ENCODE measurements at places on chromosomes 16 and 17. TPM values are rescaled to one million over a fixed set of nuclear protein-coding genes. Genes with fewer than 3 reads are reported as not detected.

Gene MT4
- not detected for polyA plus RNA-seq

Gene TBC1D28
- not detected for polyA plus RNA-seq

Gene NDE1
- polyA plus RNA-seq: 58.2 TPM

Gene SEZ6
- polyA plus RNA-seq: 1.2 TPM

Gene OR1E2
- polyA plus RNA-seq: not detected

Gene UMOD
- 0.35 TPM for polyA plus RNA-seq

Gene SEPTIN12
- not detected for polyA plus RNA-seq

Gene GAS2L2
- 0.23 TPM for polyA plus RNA-seq

- DNase-seq: no peak
These were observed 33.9 kb downstream of the ZNF652 start for GRCh38 chr17:49327835-49328784.

GRCh38 chr17:80113033-80113484, 11.7 kb downstream of the GAA start:
- DNase-seq: no peak

GRCh38 chr16:84839956-84840355, 20.2 kb downstream of the CRISPLD2 start:
- DNase-seq: no peak

- DNase-seq: peak; percentile 48
These were observed 146.3 kb upstream of the TBX2 start for GRCh38 chr17:61253362-61253761.

GRCh38 chr16:73572135-73572828, 524.4 kb upstream of the ZFHX3 start:
- peak; percentile 42 for DNase-seq

DNA sequence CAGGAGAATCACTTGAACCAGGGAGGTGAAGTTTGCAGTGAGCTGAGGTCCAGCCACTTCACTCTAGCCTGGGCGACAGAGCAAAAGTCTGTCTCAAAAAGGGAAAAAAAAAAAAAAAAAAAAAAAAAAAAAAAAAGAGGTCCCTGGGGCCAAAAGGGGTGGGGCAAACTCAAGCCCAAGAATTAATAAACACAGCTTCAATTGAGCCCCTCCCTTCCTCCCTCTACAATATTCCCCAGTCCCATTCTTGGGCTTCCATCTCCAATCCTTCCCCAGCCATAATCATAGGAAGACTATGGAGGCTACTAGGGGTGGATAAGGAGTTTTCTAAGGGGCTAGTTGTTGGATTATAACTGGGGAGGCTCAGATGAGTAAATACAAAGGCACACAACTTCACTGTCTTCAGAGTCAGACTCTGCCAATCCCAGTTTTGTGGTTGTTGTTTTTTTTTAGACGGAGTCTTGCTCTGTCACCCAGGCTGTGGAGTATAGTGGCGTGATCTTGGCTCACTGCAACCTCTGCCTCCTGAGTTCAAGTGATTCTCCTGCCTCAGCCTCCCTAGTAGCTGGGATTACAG, 9.5 kb downstream of the CAVIN1 start:
- DNase-seq: no peak

DNA sequence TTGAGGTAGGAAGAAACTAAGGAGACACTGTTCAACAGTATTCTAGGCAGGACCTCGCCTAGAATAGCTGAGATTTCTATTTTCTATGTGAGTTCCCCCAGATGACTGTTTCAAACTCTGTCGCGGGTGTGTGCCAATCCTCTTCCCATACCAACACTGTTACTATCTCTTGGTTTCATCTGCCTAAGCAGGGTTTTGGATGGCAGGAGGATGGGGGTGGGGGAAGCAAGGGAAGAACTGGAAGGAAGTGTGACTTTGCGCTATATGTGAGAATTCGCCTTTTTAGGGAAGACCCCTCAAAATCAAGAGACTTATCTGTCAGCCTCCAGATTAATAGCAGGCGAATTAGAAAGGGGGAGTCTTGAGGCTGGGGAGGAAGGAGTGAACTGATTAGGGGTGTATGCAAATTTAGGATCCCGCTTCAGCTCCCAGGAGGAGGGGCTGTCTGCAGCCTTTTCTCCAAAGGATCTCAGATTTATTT, 521 bp upstream of the G6PC3 start:
- DNase-seq: no peak

- DNase-seq: no peak
These were observed 55.6 kb downstream of the COTL1 start for GRCh38 chr16:84562174-84562815.

- no peak for DNase-seq
These were observed 136.7 kb upstream of the GSE1 start for GRCh38 chr16:85476389-85476788.

GRCh38 chr16:54236773-54237172, 49.8 kb downstream of the IRX3 start:
- DNase-seq: no peak

DNA sequence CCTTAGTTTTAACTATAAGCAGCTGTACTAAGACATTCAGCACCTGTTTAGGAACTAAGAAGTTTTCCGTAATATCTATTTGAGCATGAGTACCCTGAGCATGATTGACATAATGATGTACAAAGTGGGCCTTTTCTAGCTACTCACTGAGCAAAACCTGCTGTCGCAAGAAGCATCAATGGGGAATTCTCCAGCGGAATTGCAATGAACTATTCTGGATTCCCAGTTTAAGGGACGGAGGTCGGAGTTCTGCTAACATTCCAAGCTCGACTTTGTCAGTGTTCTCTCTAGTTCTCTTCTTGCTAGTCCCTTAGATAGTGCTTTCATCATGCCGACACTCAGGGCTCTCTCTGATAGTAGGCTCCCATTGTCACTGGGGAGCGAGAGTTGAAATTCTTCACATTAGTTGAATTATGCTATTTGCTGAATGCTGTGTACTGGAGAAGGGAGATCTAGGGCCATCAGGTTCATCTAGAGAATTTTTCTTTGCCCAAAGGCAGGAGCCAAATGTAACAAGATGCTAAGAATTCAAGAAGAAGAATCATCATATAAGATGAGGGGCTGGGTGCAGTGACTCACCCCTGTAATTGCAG, 40.2 kb upstream of the MYH2 start:
- DNase-seq: no peak

DNA sequence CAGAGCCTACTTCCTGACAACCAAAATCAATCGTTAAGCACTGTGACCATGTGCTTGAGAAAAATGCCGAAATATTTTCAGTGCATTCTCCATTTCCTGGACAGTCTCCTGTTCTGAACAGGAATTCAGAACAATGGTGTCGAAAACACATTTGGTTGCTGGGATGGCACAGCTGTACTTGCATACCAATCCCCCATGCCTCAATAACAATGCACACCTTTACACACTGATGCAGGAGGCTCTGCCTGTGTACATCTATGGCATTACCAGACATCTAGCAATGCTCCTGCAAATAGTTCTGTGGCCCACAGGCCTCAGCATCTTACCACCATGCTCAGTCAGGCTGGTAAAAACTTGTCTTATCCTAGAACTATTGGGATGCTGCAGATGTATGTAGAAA, 6.2 kb downstream of the CHTF8 start:
- no peak for DNase-seq

DNA sequence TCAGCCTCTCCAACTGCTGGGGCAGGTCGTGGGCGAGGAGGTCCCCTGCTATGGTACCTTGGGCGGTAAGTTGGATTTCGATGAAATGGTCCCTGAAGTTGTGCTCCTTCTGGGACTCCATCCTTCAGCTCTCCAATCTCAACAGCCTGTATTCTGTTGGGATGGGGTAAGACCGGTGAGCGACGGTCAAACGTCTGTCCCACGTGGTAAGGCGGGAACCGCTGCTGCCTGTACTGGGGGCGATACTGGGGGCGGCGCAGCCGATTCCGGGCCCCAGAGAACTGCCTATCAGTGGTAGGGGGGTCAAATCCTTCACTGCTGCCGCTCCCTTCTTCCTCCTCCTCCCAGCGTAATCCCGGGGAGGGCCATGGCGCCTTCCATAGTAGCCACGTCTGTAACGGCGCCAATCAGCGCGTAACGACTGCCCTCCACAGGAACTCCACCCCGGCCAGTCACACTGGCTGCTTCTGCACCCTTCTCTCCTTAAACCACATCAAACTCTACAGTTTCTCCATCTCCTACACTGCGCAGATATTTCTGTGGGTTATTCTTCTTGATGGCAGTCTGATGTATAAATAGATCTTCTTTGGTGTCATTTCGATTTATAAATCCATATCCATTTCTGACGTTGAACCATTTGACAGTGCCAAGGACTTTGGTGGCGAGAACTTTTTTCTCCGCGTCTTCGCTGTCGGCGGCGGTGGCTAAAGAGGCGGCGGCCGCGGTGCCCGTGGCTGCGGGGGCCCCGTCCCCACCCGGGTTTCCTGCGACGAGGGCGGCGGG, 41.1 kb downstream of the AHSP start:
- peak; percentile 52 for DNase-seq

GRCh38 chr17:49382556-49382955, 20.5 kb upstream of the ZNF652 start:
- no peak for DNase-seq

- DNase-seq: peak; percentile 75
These were observed 23.4 kb downstream of the C17orf67 start for GRCh38 chr17:56810343-56810742.

DNA sequence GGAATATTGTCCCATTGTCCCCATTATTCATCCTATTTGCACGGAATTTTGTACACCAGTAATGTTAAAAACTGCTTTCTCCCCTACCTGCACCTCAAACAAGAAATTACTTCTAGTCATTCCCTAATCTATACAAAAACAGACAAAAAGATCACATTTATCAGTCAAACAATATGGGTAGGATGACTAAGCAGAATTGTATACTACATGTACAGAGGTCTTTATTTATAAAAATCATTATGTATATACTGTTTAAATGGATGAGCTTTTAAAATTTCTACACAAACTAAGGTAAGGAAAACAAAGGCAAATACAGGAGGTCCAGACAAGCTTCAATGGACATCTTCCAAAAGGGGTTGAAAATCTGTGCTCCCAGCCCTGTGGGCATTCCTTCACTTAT, 137.7 kb downstream of the CEP112 start:
- DNase-seq: no peak

GRCh38 chr16:52786091-52786490, 239.1 kb upstream of the TOX3 start:
- no peak for DNase-seq

GRCh38 chr17:72604518-72604917, 483.7 kb downstream of the SOX9 start:
- DNase-seq: no peak

DNA sequence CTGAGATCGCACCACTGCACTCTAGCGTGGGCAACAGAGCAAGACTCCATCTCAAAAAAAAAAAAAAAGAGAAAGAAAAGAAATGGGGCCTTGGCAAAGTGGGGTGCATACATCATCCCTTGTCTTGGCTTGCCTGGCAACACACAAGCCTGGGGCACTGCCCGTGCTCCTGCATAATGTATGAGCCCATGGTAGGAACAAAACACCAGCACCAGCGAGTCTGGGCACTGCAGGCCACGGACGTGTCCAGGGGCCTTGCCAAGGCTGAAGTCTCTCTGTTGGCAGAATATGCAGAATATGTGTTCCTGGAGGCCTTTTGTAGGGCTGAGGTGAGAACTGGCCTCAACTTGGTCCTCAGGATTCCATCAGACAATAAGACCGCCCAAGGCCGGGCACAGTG, 15.7 kb upstream of the ALDOA start:
- DNase-seq: no peak

DNA sequence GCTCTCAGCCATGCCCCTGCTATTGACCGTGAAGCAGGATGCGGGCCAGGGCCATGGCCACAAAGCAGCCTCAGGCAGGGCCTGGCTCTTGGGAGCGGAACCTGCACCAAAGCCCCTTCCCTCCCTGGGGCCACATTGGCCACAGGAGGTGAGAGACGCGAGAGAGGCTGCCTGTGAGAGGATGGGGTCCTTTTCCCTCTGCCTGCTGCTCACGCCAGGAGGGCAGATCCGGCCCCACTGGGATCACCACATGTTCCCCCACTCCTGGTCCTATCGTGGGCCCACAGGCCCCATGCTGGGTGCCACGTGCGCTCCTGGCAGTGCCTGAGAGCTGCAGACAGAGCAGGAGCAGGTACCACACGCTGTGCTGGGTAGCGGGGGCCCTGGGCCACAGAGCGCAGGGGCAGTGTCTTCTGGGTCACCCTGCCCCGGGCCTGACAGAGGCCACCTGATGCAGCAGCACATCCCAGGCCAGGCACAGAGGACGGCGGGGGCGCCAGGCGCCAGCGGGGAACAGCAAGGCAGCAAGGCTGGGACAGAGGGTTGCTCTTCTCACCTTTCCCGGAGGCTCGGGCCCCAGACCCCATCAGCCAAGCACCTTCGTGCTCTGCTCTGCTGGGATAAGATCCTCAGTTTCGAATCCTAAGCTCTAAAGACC, 9.2 kb upstream of the NUDT16L1 start:
- no peak for DNase-seq

DNA sequence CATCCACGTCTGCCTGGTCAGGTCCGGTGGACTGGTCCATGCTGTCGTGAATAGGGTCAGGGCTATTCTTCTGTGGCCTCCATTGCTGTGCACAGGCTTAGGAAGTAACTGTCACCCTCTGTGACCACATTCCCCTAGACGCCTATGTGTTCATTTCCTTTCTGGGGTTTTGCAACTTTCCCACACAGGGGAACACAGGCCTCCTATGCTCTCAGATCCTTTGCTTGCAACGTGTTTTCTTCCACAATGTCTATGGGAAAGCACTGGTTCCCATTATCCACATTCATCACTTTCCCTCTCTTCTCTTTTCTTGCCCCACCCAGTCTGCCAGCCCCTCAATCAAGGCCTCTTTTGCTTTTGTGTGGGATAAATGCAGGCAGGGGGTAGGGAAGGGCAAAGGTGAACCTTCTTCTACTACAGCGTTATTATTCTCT, 43.2 kb upstream of the DNAJA2 start:
- no peak for DNase-seq

DNA sequence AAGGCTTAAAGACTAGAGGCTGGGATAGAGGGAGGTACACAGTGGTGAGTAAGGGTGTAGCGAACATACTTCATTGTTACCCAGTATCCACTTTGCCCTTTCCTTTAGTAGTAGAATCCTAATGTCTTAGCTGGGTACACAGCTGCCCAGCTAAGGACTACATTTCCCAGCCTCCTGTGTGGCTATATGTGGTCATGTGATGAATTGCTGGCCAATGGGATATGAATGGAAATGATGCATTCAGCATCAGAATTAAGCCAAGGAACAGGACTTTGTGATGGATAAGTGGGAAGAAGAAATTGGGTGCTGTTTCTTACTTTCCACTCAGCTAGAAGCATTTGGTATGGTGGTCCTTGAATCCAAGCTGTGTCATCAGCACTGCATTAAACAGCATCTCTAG, 55.9 kb downstream of the FOXL1 start:
- DNase-seq: no peak

DNA sequence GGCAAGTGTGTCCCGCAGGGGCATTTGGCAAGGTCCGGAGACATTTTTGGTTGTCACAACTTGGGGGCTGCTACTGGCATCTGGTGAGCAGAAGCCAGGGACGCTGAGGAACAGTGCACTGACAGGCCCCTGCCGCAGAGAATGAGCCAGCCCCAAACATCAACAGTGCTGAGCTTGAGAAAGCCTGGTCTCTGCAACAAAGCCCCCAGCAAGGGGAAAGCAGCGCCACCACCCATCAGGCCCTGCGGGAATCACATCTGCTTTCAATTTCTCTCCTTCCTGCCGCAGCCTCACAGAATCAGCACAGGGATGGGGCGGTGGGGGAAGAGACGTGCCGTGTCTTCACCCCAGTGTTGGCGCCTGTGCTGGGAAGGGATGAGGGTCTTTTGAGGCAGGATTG, 14.8 kb upstream of the PRPSAP1 start:
- no peak for DNase-seq

GRCh38 chr17:50945779-50946222, 79.6 kb upstream of the TOB1 start:
- DNase-seq: peak; percentile 28

All from left lung (tissue), 14 donors.